ENCODE measurements at places on chromosomes 1 and 21.

DNA sequence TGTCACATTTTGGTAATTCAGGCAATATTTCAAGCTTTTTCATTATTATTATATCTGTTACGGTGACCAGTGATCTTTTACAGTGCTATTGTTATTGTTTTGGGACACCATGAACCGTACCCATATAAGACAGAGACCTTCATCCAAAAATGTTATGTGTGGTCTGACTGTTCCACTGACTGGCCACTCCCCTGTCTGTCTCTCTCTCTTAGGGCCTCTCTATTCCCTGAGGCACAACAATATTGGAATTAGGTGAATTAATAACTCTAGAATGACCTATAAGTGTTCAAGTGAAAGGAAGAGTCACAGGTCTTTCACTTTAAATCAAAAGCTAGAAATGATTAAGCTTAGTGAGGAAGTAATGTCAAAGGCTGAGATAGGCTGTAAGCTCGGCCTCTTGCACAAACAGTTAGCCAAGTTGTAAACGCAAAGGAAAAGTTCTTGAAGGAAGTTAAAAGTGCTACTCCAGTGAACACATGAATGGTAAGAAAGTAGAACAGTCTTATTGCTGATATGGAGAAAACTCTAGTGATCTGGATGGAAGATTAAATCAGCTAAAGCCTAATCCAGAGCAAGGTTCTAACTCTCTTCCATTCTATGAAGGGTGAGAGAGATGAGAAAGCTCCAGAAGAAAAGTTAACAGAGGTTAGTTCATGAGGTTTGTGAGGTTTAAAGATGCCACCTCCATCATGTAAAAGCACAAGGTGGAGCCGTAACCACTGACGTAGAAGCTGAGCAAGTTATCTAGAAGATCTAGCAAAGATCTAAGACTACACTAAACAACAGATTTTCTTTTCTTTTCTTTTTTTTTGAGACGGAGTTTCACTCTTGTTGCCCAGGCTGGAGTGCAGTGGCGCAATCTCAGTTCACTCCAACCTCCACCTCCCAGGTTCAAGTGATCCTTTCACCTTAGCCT is 19.7 kb upstream of the DIPK1A start:
- DNase-seq = no peak

- no peak for DNase-seq
Observed at GRCh38 chr1:202090994-202091393, 31.7 kb upstream of the GPR37L1 start.

GRCh38 chr1:149972547-149972946 is 35.9 kb upstream of the MTMR11 start:
- no peak for DNase-seq

GRCh38 chr1:51574796-51575195 is 42.1 kb upstream of the OSBPL9 start:
- DNase-seq = no peak

GRCh38 chr1:106447466-106447865 is 609.0 kb upstream of the PRMT6 start:
- DNase-seq = no peak

All from nucleus accumbens (tissue), 56 donors.